ENCODE measurements at places on chromosomes 13 and 19. TPM values are rescaled to one million over a fixed set of nuclear protein-coding genes. Genes with fewer than 3 reads are reported as not detected.

The LGALS4 gene
- total RNA-seq: 1.8 TPM

The IRGC gene
- total RNA-seq: not detected

The CEBPG gene
- total RNA-seq: 48.8 TPM

The CEACAM16 gene
- not detected for total RNA-seq

The DDX39A gene
- 118 TPM for total RNA-seq

The KRTDAP gene
- not detected for total RNA-seq

The CLEC17A gene
- not detected for total RNA-seq

The FFAR3 gene
- 0.21 TPM for total RNA-seq

The GFY gene
- 0.08 TPM for total RNA-seq

The KLK12 gene
- total RNA-seq: not detected

The VSIG10L gene
- 10.9 TPM for total RNA-seq

The SWSAP1 gene
- total RNA-seq: 2.0 TPM

The PRR36 gene
- total RNA-seq: 0.36 TPM

The PABPC3 gene
- total RNA-seq: 0.11 TPM

The CCDC61 gene
- 3.5 TPM for total RNA-seq

The IZUMO2 gene
- total RNA-seq: not detected

The CCDC169 gene
- total RNA-seq: 0.28 TPM

The RNF225 gene
- not detected for total RNA-seq

The ZNF331 gene
- 12.4 TPM for total RNA-seq

The CEACAM3 gene
- not detected for total RNA-seq

The PBX4 gene
- 2.9 TPM for total RNA-seq

The ZNF613 gene
- 1.3 TPM for total RNA-seq

The SHD gene
- total RNA-seq: not detected

The HTR2A gene
- not detected for total RNA-seq

The DAND5 gene
- total RNA-seq: 0.32 TPM

The TPRX1 gene
- not detected for total RNA-seq

The NCAN gene
- total RNA-seq: 0.03 TPM

The TMEM147 gene
- 426 TPM for total RNA-seq

The TMEM59L gene
- total RNA-seq: 5.8 TPM

The ZFP28 gene
- 3.1 TPM for total RNA-seq

The ZNF772 gene
- total RNA-seq: 1.4 TPM

The PLVAP gene
- total RNA-seq: not detected

The CYP4F2 gene
- total RNA-seq: 0.14 TPM

The PTH2 gene
- total RNA-seq: not detected

The IGFL2 gene
- 0.52 TPM for total RNA-seq

The CCDC70 gene
- total RNA-seq: not detected

The CATSPERD gene
- total RNA-seq: not detected

The NPAS1 gene
- total RNA-seq: 7.0 TPM

The ZNF154 gene
- total RNA-seq: not detected

The FIZ1 gene
- 23.6 TPM for total RNA-seq

All from A549 treated with GW870086 at 1 μM for 4 hours (cell line).